ENCODE measurements at places on chromosomes 16 and 17. TPM values are rescaled to one million over a fixed set of nuclear protein-coding genes. Genes with fewer than 3 reads are reported as not detected.

DNA sequence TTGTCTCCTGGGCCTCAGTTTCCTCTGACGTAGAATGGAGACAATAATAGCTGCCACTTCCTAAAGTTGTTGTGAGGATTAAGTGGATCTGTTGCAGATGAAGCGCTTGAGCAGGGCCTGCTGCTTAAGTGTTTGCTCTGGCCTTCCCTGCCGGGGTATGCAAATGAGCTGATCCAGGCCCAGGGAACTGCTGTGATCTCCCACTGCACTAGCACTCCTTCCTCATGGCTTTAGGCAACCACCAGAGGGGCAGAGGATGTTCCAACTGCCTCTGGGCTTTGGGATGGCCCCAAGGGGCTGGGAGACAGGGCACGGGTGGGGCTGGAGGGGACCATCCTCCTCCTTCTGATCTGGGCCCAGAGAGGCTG, 6.2 kb downstream of the SBK1 start:
- DNase-seq = no peak

The CRISPLD2 gene
- polyA plus RNA-seq = 7.7 TPM

GRCh38 chr16:18800293-18800692, 1.1 kb downstream of the ARL6IP1 start:
- no peak for DNase-seq

DNA sequence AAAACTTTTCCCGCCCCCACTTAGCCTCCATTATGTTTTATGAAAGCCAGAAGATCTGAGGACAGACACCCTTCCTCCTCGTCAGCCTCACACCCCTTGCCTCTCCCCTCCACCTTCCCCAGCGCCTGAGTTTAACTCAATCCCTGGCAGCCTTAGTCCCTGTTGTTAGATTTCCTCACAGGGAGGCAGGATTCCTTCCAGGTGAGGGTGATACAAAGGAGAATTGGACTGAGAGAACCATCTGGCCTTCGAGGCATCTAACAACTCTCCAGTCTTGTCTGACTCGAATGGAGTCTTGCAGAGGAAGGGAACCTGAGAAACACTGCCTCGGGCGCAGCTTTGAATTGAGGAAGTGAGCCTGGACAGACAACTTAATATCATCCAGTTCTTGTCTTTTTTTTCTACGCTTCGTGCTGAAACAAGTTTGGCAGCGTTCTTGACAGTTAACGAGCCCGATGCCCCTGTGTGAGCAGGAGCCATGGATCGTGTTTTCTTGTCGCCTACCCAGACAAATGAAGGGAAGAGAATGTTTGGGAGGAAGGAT, 1.3 kb upstream of the ZNF768 start:
- DNase-seq = no peak

GRCh38 chr16:85659805-85660511, 28.8 kb downstream of the GINS2 start:
- no peak for DNase-seq

DNA sequence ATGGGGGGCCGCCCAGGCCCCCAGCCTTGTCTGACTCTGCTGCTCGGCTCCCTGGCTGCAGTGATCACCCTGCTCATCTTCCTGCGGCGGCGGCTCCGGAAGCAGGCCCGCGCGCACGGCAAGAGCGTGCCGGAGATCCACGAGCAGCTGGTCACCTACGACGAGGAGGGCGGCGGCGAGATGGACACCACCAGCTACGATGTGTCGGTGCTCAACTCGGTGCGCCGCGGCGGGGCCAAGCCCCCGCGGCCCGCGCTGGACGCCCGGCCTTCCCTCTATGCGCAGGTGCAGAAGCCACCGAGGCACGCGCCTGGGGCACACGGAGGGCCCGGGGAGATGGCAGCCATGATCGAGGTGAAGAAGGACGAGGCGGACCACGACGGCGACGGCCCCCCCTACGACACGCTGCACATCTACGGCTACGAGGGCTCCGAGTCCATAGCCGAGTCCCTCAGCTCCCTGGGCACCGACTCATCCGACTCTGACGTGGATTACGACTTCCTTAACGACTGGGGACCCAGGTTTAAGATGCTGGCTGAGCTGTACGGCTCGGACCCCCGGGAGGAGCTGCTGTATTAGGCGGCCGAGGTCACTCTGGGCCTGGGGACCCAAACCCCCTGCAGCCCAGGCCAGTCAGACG, 24.4 kb upstream of the BEAN1 start:
- DNase-seq = no peak

DNA sequence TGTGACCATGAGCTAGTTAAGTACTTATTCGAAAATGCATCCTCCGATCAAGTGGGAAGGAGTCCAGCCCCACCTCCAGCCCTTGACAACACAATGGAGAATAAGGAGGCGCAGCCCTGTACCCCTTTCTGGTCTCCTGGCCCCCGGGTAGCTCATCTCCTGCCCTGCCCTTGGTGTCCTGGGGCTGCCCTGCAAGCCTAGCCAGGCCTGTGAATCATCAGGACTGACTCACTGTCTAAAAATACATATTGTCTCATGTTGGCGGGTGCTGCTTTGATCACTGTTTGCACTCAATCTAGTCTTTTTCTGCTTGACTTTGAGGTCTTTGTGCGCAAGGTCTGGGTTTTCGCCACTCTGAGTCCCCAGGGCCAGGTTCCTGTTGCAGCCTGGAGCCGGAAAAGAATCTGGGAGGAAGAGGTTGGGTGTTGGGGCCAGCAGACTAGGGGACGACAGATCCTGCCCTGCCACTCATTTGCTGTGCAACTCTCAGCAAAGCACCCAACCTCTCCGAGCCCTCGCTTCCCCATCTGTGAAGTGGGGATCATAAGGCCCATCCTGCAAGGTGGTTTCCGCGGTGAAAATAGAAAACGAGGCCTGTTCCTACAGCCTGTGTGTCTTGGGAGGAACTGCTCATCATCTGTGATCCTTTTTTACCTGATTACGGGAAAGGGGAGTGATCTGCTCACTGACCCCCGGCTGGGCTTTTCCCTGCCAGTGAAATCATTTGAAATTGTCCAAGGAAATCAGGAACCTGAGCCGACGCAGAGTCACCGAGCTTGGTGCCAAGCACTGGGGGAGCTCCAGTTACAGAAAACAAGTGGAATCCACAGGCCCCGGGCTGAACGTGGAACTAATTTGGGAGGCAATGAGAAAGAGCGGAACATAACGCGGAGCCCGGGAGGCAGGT, 230.4 kb downstream of the PARN start:
- no peak for DNase-seq

- no peak for DNase-seq
Observed at GRCh38 chr16:84541999-84542817, 37.7 kb upstream of the MEAK7 start.

DNA sequence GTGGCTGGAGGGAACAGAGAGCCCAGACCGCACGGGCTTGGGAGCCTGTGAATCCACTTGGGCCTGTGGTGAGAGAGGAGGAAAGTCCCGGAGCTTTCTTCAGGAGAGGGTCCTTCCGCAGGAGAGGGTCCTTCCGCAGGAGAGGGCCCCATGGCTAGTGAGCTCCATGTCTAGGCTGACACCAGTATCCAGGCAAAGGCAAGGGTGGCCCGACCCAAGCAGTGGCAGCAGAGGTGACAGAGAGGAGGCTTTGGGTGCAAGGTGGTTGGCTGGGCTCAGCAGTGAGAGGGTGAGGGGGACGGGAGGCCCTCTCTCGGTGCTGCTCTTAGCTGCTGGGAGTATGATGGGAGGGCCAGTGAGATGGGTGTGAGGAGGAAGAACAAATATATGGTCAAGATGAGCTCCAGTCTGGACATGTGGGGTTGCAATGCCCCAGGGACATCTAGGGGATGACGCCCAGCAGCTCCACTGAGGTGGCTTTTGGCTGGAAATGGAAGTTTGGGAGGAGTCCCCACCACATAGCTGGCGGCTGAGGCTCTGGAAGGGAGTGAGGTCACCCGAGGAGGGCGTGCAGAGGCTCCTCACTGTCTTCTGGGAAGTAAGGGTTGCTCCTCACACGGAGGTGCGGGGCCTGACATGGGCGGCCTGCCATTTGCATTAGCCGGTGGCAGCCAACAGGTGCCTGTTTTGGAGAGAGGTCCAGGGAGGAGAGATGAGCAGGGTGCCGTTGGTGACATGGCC, 2.3 kb upstream of the HSD3B7 start:
- no peak for DNase-seq

The ALOX15B gene
- polyA plus RNA-seq = 0.84 TPM

- no peak for DNase-seq
Observed at GRCh38 chr16:84563786-84564420, 54.0 kb downstream of the COTL1 start.

The C16orf96 gene
- 0.43 TPM for polyA plus RNA-seq

GRCh38 chr17:50209472-50210239, 8.2 kb upstream of the COL1A1 start:
- peak; percentile 89 for DNase-seq

DNA sequence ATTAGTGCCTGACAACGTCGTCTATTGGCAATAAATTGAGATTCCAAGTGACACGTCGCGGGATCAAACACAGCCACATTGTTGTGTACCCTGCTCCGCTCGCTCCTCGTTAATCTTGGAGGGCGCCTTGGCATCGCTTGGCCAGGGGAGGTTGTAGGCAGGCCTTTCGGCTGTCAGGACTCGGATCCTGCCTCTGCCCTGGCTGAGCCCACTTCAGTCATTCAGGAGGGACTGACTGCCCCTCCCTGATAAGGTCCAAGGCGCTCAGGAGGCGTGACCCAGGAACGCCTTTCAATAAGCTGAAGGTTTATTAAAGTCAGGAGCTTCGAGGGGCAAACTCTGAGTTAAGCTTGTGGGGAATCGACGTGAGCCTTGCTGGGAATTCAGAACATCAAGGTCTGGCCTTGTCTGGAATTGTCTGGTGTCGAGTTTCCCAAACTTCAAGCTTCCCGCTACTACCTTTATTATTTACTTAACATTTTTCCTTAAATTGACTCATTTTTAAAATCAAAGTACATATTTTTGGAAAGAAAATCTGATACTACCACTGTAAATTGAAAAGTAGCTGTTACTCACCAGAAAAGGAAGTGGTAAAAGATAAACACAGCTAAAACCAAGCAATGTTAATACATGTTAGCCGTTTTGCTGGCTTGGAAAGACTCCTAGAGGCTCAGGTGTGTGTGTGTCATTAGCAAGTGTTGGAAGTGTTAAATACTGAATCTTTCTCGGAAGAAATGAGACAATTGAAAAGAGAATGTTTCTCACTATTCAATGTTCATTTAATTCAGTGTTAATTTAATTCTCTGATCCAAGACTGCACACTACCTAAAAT, 5.3 kb upstream of the IRX3 start:
- no peak for DNase-seq

Measured in left renal cortex interstitium (tissue), 4 donors.